ENCODE measurements at places on chromosomes 16 and 17.

DNA sequence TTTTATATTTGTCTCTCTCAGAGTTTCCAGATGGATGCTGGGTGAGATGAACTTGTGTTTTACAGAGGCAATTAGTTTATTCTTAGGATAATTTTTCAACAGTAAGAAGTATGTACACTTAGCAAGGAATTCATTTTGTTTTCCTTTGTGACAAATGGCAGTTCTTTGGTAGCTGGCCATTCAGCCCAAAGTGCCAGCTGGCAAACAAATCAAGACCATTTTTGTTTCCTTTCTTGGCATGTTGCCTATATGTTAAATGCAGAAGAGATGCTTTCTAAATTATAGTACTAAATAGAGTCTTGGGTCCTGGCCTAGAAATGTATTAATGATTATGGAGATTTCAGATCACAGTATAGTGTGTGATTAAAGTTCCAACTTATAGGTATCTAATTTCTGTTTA lies 337.1 kb downstream of the CNTNAP4 start:
- no peak for DNase-seq

- no peak for DNase-seq
Measured at GRCh38 chr17:79953335-79953734, 82.3 kb downstream of the TBC1D16 start.

DNA sequence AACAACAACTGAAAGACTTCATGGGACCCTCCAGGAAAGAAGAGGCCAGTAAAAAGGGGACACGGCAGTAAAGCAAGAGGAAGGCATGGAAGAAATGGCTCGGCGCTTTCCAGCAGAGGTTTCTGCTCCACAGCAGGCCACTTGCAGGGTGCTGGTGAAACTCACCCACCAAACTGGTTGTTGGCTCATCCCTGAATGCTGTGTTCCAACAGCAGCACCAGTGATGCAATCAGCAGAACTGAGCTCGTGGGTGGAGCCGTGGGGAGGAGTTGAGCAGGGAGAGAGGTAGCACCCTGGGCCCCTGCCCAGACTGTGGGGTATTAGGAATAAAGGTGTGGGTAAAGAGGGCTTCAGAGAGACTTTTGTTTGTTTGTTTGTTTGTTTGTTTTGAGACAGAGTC lies 62.8 kb upstream of the ADCY9 start:
- no peak for DNase-seq

GRCh38 chr17:48530887-48531272 lies at the start of gene HOXB1:
Gene HOXB1, minus strand, starts transcription at chr17:48531011. Its CDS starts 107 bp downstream, at chr17:48530904.
- DNase-seq: no peak

GRCh38 chr16:71327720-71328119 lies 30.8 kb upstream of the CALB2 start:
- DNase-seq: no peak

GRCh38 chr17:82149401-82150099 lies 51.5 kb upstream of the FASN start:
- DNase-seq: no peak

GRCh38 chr16:19548144-19548543 lies 7.4 kb upstream of the VPS35L start:
- DNase-seq: no peak

DNA sequence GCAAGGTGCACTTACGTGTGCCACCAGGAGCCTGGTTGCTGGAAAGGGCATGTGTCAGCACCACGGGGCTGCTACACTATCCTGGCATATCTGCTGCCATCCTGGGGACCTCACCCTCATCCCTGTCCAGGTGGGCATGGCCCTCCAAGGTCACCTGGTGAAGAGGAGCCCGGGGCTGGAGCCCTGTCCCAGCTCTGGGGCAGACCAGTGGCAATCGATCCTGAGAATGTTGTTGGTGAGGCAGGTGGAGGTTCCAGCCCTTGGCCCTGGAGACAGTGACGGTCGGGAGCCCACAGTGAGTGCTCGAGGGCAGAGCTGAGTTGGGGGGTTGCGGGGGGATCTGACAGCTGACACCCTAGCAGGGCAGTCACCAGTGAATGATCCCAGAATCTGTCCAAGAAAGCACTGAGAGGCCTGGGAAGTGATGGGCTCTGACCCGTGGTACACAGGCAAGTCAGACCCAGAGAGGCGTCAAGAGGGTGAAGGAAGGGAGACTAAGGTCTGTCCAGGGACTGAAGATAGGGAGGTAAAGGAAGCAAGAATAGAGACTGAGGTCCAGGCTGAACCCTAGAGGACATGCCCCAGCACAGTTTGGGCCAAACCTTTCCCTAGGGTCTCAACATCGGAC lies 17.6 kb downstream of the POLR3K start:
- no peak for DNase-seq

GRCh38 chr16:9151597-9151996 lies 60.2 kb downstream of the HAPSTR1 start:
- DNase-seq: no peak

- DNase-seq: no peak
Measured at GRCh38 chr17:13457783-13458182, 143.9 kb downstream of the HS3ST3A1 start.

DNA sequence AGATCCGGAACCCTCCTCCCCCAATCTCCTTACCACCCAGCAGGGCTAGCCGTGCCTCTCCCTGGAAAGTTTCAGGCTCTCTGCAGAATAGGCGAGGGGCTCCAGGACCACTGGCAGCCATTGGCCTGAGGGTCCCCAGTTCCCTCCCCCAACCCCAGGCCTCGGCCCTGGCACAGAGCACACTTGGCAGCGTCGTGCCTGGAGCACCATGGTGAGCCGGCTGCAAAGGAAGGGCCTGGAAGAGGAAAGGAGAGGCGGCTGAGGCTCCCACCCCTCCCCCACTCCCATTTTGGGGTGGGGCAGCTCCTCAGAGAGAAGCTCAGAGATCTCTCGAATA lies 369 bp upstream of the BTBD17 start:
- no peak for DNase-seq

GRCh38 chr17:49209061-49209571 lies 1.3 kb downstream of the GNGT2 start:
- DNase-seq: no peak

GRCh38 chr16:74738113-74738541 lies 36.5 kb downstream of the FA2H start:
- no peak for DNase-seq

GRCh38 chr17:27520491-27521185 lies 64.4 kb downstream of the KSR1 start:
- no peak for DNase-seq

DNA sequence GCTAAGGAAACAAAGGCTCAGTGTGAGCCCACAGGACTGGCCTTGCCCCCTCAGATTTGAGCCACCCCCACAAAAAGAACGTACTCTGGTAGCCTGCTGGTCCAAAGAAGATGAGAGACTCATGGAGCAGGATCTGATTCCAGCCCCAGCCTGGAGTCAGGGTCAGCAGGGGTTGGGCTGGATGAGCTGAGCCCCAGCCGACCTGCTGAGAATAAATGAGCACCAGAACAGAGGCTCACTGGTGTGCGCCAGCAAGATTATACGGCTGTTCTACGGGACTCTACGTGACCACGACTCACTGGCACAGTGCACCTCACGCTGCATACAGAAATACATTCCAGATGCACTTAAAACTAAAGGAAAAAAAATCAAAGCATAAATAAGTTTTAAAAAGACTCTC lies 186.0 kb upstream of the RPL38 start:
- DNase-seq: no peak

- peak; percentile 66 for DNase-seq
Measured at GRCh38 chr16:74466872-74467271, 45.6 kb upstream of the CLEC18B start.

DNA sequence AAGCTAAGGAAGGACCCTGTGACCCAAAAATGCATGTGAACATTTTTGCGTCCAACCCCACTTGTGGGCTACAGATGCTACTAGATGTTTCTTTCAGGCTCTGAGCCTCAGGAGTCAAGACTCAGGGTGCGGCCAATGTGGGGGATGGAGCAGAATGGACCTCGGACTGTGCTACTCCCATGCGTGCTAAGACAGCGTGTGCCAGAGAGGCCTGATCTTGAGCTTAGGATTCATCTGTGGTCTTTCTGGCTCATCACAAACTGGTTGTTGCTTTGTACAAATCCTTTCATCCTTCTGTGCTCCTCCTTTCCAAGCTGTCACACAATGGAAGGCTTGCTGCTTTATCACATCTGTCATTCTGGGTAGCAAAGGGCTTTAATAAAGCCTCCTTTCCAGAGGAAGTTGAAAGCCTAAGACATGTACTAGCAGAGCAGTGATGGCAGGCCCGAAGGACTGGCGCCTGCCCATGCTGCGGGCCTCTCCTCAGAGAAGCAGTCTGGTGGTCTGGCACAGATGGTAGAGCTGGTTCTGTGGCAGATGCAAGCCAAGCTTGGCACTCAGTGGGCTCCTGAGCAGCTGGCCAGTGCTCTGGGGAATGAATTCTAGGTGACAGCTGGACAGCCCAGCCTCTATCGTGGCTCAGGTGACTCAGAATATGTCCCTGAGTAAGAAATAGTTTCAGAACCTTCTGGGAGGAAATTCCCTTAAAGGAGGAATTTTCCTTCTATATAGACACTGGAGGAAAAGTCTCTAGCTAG lies 27.8 kb downstream of the COG4 start:
- no peak for DNase-seq

- DNase-seq: no peak
Measured at GRCh38 chr16:76970087-76970744, 220.8 kb upstream of the MON1B start.

DNA sequence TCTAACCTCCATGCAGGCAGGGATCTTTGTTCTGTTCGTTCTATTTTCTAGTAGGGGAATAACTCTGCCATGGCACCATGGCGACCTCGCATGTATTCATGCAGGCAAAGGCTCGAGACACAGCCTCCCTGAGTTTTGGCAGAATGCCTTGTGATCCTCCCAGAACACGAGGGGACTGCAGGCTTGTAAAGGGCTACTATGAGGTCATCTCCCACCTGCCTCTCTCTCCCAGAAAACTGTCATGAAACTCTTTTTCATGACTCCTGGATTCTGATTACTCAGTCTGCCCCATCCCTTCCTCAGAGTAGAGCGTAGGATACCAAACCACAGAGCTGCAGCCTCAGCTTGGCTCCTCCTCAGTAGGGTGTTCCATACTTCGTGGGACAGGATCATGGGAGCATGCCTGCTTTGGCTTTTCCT lies 64.3 kb downstream of the IGF2BP1 start:
- no peak for DNase-seq

GRCh38 chr16:65201511-65201910 lies 79.6 kb upstream of the CDH11 start:
- DNase-seq: no peak

GRCh38 chr16:8678068-8678927 lies 3.9 kb downstream of the ABAT start:
- DNase-seq: no peak

DNA sequence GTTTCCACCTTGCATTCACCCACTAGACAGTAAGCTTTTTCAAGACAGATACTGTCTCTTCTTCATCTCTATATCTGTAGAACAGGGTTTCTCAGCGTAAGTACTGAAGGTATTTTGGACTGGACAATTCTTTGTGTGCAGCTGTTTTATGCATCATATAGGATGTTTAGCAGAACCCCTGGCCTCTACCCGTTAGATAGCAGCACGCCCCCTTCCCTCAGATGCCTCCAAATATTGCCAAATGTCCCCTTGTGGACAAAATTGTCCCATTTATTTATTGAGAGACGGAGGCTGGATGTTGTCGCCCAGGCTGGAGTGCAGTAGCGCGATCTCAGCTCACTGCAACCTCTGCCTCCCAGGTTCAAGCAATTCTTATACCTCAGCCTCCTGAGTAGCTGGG lies 263.3 kb upstream of the TBX2 start:
- no peak for DNase-seq

DNA sequence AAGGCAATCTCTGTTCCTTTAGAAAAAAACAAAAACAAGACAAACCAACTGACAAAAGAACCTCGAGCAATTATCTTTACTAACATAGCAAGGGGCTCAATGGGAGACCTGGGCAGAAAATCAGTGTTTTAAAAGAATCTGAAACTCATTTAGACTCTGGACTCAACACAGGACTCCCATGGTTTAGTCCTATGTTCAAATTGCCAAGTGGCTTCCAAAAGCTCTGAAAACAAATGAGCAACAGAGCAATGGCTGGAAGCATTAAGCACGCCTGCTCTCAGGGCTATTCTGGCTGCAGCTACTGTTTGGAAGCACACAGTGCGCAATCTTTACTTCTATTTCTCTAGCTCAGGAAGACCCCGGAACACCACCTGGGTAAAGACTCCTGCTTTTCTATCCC lies 162.0 kb downstream of the AATF start:
- DNase-seq: no peak

DNA sequence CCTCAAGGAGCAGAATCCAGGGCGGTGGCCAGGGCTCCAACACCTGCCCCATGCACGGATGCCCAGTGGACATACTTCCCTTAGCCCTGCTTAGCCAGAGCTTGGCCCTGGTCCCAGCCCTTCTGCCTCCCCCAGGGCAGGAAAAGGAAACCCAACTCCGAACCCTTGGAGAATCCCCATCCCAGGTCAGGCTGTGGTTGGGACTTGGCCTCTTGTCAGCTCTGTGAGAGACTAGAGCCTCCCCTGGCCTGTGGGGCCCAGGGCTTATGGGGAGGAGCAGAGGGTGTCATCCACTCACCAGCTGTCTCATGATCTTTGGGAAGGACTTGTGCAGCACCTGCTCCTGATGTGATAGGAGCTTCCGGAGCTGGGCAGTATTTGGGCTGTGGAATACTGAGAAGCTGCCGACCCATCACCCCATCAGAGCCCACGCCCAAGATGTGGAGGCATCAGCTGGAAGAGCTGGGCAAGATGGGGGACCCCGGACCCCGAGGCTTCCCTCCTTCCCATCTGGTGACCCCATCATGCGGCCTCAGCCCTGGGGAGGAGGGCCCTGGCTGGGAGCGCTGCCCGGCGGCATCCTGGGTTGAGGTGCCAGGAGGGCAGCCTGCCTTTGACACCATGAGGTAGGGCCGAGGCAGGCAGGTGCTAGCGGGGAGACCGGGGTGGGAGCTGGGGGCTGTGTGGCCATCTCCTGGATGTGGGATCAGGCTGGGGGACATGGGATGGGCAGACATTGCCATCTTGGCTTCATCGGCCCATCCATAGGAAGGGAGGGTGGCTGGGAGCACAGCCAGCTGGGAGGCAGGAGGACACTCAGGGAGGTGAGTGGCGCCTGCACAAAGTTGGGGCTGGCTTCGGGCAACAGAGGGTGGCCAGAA lies 45.1 kb downstream of the TNFRSF13B start:
- DNase-seq: no peak

GRCh38 chr16:56910654-56911539 lies 21.0 kb upstream of the HERPUD1 start:
- no peak for DNase-seq

DNA sequence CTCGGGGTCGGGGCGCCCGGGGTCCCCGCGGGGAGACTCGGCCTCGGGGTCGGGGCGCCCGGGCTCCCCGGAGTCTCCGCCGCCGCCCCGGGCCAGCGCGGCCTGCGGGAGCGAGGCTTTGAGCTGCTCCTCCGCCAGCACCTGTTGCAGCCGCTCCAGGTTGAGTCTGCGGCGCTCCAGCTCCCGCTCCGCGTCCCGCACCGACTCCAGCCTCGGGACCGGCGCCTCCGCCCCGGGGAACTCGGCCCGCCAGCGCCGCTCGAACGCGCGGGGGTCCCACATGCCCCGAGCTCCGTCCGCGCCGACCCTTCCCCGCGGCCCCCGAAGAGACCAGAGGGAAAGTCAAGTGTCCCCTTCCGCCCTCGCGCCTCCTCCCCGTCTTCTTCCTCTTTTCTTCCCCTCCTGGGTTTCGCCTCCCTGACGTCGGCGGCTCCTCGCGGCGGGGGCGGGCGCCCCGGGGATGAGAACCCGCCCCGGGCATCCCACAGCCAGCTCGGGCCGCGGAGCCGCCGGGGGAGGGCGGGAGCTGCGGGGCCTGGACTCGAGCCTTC lies 40.8 kb upstream of the BHLHA9 start:
- peak; percentile 15 for DNase-seq
